ENCODE measurements at places on chromosomes 1 and 21.

DNA sequence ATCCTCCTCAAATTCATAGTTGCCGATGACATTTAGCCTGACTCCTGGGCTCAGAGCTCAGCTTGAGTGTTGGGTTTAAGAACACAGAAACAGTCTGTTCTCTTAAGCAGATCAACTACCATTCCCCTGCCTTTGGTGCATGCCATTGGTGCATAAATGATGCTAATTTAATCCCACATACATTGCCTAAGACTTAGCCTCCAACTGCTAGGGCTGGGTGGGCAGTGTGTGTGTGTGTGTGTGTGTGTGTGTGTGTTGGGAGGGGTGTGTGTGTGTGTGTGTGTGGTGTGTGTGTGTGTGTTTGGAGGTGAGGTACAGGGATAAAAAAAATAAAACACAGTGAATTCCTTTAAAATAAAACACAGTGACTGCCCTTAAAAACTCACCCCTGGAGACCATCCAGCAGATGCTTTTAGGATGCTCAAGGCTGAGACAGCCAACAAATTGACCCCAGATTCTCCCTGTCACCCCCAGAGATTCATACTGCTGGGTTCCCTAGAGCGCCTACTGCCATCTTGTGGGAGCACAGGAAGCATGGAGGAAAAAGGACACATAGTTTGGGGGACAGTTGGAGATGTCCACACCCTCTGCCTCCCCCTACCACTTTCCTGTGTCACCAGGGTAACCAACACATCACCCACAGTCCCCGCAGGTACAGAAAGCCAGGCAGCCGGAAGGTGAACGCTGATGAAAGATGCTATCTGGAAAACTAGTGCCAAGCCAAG, 30.6 kb downstream of the KLHDC7A start:
- DNase-seq = no peak

GRCh38 chr1:5729636-5730145, 262.5 kb downstream of the NPHP4 start:
- DNase-seq = no peak

DNA sequence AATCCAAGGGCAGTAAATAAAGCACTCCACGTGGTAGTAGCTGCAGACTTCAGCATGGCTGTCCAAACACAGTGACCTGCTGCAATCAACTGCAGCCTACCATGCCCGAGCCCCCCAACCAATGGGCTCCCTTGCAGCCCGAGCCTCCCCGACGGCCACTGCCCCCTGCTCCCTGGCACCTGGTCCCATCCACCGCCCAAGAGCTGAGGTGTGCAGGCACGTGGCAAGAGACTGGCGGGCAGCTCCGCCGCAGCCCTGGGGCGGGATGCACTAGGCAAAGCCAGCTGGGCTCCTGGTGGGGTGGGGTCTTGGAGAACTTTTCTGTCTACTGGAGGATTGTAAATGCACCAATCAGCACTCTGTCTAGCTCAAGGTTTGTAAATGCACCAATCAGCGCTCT, 57.6 kb upstream of the RGS2 start:
- no peak for DNase-seq

- DNase-seq = no peak
Measured at GRCh38 chr1:199472978-199473377, 554.5 kb upstream of the NR5A2 start.

DNA sequence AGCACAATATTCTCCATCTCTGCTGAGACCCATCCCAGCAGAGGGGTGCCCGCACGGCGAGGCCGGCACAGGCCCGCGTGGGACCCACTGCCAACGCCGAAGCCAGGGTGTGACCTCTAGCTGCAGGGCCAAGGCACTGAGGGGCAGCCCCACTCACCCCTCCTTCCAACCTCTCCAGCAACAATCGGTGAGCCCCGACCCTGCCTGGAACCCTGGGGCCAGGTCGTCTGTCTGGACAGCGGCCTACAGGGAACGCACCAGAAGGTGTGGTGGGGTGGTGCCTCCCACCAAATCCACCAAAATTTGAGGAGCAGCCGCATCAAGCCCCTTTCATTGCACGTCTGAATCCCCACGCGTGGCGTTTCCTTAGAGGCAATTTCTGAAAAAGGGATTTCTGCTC, 63.0 kb upstream of the ADARB1 start:
- no peak for DNase-seq

DNA sequence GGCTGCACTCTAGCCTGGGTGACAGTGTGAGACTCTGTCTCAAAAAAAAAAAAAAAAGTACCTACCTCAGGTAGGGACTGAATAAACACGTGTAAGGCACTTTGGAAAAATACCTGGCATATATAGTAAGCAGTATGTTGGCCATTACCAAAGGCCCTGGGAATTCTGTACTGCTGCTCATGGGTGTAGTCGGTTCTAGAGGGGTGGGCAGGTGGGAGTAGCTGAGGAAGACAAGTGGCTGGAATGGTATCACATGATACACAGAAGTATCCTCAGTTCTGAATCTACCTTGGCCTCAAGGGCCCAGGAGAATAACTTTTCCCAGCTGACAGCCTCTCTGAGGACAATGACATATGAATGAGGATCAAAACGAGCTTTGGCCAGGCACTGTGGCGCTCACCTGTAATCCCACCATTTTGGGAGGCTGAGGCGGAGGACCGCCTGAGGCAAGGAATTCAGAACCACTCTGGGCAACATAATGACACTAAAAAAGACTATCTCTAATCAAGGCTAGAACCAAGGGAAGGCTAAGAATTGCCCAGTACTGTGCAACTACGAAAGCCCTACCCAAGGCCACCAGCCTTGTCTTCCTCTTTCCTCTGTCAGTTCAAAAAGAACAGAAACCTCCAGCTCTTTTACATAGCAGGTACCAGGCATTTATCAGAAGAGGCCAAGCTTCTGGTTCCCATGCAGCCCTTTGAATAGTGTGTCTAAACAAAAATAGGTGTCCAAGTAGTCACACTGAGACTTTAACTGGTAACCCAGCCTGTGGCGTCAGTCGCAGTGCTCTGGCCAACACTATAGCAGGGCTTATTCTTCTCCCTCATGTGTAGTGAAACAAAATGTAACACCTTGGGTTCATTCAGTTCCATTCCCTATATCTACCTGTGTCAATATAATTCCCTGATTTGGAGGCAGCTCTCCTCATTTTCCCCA, 10.2 kb downstream of the MMACHC start:
- no peak for DNase-seq

GRCh38 chr1:235907187-235907896, 40.6 kb upstream of the LYST start:
- no peak for DNase-seq

- no peak for DNase-seq
Measured at GRCh38 chr1:211318576-211319280, 7.9 kb upstream of the TRAF5 start.

- no peak for DNase-seq
Measured at GRCh38 chr1:29392036-29392435, 155.7 kb downstream of the PTPRU start.

DNA sequence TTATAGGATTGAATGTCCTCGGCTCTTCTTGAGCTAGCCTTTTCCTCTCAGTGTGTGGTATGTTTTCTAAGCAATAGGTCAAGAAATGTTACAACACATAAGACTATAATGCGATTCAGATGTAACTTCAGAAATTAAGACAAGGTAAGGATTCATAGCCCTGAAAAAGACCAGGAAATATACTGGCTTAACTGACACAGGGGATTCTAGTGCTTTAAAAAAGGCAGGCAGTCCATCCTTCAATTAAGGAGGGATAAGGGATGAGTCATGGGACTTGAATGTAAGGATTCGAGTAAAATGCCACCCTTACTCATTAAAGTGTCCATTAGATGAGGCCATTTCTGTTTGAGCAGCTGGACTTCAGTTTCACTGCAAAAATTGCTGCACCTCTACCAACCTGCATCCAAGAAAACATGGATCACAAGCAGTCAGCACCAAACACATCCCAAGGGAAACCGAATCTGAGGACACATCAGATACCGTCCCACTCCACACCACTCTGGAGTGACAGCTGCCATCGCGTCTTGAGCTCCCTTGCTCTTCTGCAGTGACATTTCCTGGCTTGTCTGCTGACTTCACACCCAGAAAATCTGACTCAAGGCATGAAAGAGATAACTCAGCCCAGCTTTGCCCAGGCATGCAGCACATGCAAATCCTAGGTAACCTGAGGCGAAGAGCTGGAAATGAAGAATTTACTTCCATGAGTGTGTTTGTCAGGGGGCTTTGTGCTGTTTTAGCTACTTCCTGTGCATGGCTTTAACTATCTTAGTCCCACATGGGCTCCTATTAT, 37.8 kb downstream of the NGF start:
- DNase-seq = no peak

DNA sequence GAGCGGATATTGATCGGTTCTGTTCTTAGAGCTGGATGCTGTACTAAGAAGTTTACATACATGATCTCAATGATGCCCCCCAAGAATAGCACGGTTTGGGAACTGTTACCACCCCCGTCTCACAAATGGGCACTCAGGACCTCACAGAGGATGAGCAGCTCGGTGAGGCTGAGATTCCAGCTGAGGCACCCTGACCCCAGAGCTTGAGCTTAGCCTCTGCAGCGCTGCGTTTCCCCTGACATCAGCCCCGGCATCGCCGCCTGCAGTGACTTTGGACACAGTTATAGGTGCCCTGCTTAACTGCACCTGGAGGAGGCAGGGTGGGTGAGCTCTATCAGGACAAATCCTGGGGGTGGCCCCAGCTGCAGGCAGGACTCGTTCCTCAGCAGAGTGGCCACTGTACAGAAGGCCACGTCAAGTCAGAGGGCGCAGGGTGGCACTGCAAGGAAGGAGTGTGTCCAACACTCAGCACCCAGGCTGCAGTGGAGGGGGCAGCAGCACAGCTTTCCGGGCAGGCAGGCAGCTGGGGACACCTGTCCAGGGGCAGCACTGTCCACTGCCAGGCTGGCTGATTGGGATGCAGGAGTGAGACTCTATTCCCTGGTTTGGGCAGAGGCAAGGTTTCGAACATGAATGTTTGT, 65.8 kb upstream of the ABCG1 start:
- DNase-seq = no peak

GRCh38 chr21:38917043-38917774, 111.5 kb downstream of the ETS2 start:
- no peak for DNase-seq

DNA sequence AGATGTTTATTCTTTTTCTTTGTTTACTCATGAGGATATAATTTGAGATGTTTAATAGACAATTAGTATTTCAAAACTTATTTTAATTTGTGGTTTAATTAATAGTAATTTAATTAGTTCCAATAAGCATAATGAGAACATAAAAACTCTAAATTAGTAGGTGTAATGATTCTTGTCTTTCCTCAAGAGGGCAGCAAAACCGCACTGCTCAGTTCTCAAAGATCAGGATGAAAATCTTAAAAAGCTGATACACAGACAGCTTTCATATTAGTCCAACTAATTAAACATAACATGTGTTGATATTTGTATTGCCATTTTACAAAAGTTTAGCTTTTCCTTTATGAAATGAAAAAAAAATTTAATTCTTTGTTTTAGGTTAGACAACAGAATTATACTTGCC, 106.7 kb upstream of the C21orf91 start:
- DNase-seq = no peak

DNA sequence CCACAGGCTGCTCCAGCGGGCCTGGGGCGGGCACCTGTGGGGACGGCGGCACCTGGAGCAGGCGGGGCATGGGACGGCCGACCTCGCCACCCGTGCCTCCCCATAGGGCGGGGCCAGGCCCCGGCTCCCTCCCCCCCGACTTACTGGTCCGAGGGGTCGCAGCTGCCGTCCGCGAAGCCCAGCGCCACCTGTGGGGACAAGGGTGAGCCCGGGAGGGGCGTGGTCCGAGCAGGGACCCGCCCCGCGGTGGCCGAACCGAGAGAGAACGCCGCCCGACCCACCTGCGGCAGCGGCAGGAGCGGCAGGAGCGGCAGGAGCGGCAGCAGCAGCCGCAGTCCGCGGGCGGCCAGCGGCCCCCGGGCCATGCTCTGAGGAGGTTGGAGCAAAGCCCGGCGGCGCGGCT, at the start of gene TMEM52:
Gene TMEM52 (minus strand): TSS at position 379 of the 403 bp plus-strand sequence. CDS start 14 bp downstream, at position 365.
- DNase-seq = no peak

DNA sequence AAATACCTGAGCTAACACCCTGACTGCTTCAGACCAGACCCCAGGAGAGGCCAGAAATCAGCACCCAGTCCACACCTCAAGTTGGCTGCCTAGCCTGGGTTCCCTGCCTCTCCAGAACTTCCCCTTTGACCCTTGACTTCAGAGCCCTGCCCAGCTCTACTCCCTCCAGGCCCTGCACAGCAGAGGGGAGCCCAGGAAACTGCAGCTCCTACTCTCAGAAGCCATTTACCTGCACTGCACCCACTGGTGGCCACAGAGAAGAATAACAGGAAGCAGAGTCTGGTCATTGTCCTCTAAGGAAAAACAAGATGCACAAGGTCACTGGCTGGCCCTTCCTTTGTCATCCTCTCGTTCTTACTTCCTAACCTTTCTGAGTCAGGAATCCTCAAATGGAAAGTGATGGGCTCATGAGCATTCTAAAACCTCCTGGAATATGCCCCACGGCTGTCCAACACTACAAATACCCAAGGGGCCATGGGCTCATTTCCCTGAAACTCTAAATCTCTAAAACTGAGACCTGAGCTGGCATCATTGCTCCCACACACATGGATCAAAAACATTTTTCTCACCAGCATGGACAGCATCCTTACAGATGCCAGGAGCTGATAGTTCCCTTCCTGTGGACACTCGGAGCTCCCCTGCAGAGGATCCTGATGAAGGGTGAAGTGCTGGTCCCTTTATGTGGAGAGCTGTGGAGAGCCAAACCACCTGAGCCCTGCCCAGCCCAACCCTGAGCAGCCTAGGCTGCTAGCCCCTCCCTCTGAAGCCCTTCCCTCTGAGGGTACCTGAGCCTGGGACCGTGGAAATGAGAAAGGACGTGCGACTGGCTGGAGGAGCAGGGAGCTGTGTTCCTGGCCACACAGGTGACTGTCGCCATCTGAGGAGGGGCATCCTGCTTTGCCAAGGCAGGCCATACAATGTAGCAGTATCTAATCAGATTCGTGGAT, at the start of gene ITLN2:
Gene ITLN2 (minus strand): TSS at position 652 of the 947 bp plus-strand sequence. CDS start 68 bp downstream, at position 584.
- DNase-seq = peak; percentile 54

- no peak for DNase-seq
Measured at GRCh38 chr1:110205156-110205555, 5.0 kb upstream of the KCNC4 start.

DNA sequence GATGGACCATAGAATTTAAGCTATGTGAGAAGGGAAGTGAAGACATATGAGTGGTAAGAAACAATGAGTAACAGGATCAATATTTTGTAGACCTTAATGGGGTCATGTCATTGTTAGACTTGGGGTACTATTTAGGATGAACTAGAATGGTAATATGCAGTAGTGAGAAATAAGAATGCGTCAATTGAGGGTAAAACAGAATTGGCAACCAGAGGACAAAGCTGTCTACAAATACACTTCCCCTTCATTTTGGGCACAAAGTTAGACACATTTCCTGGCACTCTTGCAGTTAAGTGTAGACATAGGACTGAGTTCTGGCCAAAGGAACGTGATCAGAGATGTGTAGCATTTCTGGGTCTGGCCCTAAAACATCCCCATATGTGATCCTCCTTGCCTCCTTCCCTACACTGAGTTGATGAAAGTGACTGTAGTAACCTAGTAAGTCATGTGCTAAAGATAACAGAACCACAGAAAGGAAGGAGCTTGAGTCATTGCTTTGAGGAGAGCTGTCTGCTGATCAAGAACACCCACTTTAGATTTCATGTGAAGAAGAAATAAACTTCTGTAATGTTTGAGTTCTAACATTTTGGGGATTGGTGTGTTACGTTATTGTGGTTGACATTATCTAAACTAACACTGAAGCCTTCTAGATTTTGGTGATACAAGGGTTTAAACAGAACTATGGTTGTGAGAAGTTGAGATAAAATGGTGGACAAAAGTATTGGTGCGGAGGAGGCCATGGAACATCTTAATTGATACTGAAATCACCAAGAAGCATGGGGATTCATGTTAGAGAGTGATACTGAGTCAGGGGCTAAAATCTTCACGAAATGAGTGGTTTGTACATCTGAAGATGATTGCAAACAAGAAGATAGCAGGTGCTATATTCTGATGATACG, 41.7 kb downstream of the CD55 start:
- peak; percentile 38 for DNase-seq

GRCh38 chr1:215210167-215210566, 127.6 kb downstream of the KCNK2 start:
- DNase-seq = no peak

Data from CD4-positive, alpha-beta T cell treated with Interleukin-12 subunit alpha and Interleukin-12 subunit beta, for 1 hour (primary cell).